ENCODE measurements at places on chromosomes 16 and 17.

- no peak for DNase-seq
These were observed 7.7 kb downstream of the BEAN1 start for GRCh38 chr16:66434619-66435430.

DNA sequence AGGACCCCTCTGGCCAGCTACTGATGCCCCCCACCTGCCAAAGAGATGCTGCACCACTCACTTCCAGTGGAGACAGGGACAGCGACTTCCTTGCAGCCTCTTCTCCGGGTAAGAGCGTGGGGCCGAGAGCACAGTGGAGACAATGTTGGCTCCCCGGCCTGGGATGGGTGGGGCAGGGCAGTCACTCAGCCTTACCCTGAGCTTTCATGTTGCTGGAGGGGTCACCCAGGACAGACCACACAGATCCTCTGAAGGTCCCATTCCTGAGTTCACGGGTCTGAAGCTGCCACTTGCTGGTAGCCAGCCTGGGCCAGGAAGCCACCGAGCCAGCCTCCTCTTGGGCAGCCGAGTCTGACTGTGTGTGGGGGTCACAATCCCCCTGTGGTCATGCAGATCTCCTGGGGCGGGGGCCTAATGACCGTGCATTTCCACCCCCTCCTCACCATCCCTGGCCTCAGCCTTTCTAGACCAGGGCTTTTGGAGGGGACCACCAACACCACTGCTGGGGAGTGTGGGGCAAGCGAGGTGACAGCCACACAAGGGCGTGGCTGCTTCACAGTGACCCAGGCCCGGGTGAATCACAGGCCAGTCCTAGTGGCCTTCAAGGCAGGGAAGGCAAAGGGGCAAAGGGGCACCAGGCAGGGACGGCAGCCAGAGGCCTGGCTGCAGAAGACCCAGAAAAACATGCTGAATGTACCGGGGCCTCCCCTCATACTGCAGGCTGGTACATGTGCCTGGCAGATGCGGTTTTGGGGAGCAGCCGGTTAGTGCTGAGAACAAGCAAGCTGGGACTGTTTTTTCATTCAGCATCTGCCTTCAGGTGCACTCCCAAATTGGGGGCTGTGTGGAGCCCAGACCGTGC, 10.4 kb downstream of the TAF1C start:
- DNase-seq, result no peak

DNA sequence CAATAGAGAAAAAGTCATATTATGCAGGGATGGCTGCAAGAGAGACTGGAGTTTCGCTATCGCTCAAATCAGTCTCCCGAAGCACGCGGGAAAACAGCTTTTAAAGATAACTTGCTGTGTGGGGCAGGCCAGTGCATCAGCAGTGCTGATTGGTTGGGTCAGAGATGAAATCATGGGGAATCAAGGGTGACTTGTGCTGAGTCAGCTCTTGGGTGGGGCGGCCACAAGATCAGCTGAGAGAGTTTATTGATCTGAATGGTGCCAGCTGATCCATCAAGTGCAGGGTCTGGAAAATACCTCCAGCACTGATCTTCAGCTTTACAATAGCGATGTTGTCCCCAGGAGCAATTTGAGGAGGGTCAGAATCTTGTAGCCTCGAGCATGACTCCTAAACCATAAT, 430.5 kb downstream of the RBFOX1 start:
- DNase-seq, result no peak

- DNase-seq, result no peak
These were observed 450.3 kb upstream of the CDH11 start for GRCh38 chr16:65572156-65572555.

DNA sequence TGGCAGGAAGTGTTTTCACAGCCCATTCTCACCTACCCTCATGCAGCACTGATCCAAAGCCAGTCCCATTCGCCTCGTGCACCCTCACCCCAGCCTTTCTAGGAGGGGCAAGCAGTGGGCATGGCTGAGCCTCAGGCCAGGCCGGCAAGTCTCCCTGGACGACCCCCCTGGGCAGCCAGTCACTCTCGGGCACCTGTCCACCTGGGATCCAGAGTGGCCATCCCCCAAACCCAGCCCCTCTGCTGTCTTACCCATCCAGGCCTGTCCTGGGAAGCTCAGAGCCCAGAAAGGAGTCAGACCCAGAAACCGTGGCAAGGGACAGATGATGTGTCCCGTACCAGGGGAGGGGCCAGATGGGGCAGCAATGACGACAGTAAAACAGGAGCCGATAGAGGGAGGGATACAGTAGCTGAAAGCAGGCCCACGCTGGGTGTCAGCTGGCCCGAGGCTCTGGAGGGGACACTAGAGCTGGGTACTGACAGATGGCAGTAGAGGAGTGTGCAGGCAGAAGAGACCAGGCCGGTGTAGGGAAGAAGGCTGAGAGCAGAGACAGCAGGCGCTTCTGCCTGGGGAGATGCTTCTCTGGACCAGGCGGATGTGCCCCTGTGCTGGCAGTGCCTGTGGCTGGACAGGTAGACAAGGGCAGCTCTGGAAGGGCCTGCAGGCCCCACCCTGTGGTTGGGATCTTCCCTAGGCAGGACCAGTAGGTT, 5.8 kb downstream of the CMTM3 start:
- DNase-seq, result no peak

GRCh38 chr16:72195609-72196008, 23.7 kb upstream of the PMFBP1 start:
- no peak for DNase-seq

GRCh38 chr17:54898576-54898975, 2.1 kb upstream of the TOM1L1 start:
- DNase-seq, result no peak

- DNase-seq, result no peak
These were observed 16.9 kb downstream of the MAP3K3 start for GRCh38 chr17:63639125-63639524.

DNA sequence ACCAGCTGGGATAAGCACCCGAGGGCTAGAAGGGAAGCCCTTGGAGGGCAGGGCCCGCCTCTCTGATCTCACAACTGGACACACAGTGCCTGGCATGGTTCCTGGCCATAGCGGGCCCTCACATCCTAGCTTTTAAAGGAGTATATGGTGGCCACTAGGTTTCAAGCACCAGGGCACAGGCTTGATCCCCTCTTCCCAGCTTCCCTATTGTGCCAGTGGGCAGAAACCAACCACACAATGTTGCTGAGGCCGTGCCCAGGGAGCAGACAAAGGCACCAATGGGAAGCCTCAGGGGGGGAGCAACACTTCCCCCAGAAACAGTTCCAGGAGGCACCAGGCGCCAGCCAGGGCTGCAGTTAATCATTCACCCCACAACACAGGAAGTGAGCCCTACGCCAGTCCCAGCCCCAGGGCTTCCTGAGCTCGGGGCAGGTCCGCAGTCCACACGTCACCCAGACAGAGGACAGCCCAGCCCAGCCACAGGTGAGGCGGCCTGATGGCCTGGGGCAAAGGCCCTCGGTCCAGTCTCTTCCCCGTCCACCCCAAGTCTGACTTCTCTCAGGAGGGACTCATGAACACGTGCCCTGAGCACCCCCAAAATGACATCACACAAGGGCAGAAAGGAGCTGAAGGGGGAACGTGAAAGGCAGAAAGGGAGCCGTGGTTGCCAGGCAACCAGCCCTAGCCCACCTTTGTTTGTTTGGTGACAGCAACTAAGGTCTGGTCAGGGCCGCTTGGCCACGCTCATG, 12.8 kb downstream of the SMIM5 start:
- DNase-seq, result no peak

- DNase-seq, result no peak
These were observed 71.7 kb downstream of the RPH3AL start for GRCh38 chr17:280901-281300.

- no peak for DNase-seq
These were observed 19.3 kb downstream of the SOCS1 start for GRCh38 chr16:11236461-11237254.

GRCh38 chr17:81371910-81372760, 23.1 kb upstream of the BAHCC1 start:
- DNase-seq, result no peak

- no peak for DNase-seq
These were observed 597.9 kb downstream of the KCNJ2 start for GRCh38 chr17:70767102-70767701.

GRCh38 chr16:51440131-51440889, 289.2 kb upstream of the SALL1 start:
- no peak for DNase-seq

DNA sequence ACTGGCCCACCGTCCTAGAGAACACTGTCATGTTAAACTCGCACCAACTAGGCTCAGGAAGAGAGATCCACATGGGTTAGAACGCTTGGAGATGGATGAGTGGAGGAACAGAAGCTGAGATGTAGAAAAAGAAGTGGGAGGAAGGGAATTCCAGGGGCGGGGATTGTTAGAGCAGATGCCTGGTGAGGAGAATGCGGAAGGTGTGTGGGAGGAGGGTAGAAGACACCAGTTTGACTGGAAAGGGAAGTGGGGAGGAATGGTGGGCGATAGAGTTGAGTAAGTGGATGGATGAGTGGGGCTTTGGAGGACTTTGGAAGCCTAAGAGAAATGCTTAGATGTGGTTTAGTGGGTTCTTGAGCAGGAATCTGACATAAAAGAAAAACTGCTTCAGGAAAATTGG, 37.4 kb downstream of the DHX38 start:
- no peak for DNase-seq

DNA sequence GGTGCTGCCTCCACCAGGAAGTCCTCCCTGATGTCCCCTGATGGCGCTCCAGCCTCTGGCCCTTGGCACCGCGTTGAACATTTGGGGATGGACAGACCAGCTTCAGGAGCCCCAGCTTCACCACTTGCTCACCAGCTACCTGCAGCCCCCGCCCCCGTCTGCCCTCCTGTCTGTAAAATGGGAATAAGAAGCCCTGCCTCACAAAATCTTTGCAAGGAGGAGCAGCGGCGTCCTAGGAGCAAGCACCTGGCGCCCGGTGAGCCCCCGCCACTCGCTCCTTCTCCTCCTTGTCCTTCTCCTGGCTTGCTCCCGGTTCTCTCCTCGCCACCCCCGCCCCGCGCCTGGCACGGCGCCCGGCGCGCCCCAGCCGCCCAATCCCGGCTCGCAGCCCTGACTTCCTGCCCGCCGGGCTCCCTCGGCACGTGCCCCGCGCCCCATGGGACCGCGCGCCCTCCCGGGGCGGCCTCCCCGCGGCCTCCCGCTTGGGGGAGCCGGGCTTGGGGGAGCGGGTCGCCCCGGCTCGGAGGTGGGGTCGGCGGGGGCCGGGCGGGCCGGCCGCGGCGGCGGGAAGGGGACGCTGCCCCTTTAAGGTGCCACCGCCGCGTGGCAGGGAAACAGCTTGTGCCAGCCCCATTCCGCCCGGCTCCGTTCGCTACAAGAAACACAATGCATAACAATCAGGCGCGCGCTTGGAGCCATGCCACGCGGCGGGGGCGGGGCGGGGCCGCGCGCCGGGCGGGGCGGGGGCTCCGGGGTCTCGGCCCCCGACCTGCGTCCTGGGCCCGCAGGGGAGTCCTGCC, 9.1 kb upstream of the PPP1R1B start:
- DNase-seq, result no peak

GRCh38 chr17:79616801-79617200, 6.0 kb upstream of the RBFOX3 start:
- DNase-seq, result no peak

DNA sequence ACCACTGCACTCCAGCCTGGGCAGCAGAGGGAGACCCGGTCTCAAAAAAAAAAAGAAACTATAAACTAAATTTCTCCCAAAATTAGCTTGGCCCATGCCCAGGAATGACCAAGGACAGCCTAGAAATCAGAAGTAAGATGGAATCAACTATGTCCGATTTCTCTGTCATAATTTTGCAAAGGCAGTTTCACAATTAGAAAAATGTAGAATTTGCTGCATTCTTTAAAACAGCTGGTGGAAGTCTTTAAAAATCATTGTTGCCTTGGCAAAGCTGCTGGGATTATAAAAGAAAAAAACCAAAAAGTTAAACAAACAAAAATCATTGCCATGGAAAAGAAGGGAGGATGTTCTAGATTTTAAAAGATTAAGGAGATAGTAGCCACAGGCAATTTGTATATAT, 32.4 kb downstream of the WWP2 start:
- no peak for DNase-seq

- no peak for DNase-seq
These were observed 21.2 kb upstream of the TAOK1 start for GRCh38 chr17:29368926-29369325.

DNA sequence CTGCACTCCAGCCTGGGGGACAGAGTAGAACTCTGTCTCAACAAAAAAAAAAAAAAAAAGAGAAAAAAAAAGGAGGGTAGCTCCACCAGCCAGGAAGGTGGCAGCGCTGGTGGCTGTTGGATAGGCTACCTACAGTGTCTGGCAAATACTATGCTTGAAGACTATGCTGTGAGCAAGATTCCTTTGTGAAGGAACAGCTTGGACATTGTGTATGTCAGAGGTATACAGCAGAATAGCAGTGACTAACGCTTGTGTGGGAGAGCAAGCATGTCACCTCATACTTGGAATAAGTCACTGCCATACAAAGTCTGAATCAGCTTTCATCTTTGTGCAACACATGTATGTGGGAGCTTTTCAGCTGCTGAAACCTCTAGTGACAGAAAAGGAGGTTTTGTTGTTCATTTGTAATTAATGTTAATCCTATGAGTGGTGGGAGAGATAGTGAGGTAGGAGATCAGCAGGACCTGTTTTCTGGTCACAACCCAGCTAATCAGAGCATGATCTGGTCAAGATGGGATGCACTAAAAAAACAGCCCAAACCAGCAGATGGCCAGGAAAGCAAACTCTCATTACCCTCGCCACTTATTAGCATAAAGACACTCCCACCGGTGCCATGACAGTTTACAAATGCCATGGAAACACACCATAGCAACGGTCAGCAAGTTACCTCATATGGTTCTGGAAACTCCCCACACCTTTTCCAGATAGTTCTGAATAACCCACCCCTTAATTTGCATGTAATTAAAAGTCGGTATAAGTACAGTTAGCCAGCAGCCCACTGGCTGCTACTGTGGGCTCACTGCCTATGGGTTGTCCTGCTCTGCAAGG, 6.8 kb upstream of the ITGAD start:
- DNase-seq, result peak; percentile 40

DNA sequence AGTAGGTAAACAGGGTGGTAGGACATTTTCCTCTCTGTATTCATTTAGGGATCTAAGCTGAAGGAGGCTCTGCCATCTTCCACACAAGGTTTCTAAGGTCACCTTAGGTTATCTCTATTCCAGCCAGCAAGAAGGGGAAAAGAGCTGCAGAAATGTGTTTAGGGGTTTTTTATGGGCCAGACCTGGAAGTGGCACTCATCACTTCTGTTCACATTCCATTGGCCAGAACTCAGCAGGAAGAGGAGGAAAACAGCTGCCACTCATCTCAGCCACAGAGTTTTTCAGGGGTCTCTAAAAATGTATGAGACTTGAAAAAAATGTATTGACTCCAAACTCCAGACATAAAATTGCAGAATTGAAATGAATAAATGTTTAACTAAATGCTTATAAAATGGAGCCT, 65.8 kb downstream of the FTO start:
- DNase-seq, result no peak

DNA sequence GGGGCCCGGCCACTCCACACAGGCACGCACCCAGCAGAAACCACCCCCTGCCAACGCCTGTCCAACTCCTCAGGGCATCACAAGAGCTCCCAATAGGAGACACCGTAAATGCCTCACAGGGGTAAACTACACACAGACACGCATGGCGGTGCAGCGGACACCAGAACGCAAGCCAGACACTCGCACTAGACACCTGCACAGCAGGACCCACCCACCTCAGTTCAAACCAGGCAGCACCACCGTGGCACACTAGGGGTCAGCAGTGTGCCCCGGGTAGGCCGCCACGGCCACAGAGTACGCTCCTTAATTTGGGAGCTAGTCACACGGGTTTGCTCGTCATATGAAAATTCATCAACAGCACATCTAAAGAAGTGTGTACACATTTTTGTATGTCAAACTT, 3.4 kb downstream of the SLC38A10 start:
- DNase-seq, result peak; percentile 39

GRCh38 chr17:2271985-2272702, 31.4 kb downstream of the SMG6 start:
- no peak for DNase-seq
